ENCODE measurements at places on chromosomes 1 and 21.

- no peak for DNase-seq
These were observed 12.4 kb downstream of the PSEN2 start for GRCh38 chr1:226882631-226883409.

DNA sequence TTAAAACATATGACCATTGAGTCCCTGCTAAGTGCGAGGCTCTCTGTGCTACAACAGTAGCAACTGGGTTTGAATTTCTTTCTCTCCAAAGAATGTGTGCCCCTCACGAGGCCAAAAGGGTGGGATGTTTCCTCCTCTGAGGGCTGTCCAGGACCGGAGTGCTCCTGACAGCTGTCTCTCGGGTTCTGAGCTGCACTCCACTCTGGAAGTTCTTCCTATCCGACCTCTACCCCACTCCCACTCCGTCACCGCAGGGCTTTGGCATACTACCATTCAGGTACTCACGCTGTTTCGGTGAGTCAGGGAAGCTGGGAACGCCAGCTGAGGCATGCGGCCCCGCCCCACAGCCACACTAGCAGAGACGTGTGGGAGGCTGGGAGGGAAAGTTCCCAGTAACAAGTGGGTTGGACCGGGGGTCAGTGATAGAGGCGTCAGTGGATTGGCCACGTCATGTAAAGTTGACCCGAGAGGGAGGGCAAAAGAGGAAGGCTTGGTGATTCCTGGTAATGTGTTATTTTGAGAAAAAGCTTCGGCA is 705 bp upstream of the SLC50A1 start:
- DNase-seq: peak; percentile 96

DNA sequence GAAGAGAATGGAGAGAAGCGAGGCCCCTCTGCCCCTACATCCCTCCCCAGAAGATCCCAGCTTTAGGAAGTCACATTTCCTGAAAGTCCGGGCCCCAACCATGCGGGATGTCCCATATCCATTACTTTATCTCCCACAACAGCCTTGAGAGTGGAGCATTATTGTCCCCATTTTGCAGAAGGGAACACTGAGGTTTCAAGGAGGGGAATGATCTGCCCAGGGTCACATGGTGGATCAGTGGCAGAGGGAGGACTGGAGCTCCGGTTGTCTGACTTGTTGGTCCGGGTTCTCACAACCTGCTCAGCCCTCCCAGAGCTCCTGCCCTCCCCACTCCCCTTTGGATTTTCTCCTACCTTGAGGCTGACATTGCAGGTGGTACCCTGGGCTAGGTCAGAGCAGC is 2.2 kb upstream of the CRYBG2 start:
- no peak for DNase-seq

DNA sequence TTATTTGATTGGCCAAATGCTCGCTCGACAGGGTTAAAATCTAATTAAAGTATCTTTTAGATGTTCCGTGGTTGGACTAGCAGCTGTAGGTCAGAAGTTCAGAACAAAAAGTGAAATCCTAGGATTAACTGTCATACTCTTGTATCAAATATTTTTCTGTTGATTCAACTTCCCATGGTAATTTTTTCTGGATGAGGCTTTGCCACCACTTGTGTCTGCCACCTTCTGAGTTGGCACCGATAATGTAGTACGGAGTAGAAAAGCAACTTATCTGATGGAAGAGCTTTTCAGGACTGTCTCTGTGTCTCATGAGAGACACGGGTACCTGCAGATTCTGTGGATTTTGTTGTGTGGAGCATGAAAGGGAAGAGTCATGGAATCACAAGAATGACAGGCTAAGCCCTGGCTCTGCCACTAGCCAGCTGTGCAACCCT is 44.6 kb upstream of the CNN3 start:
- peak; percentile 86 for DNase-seq

DNA sequence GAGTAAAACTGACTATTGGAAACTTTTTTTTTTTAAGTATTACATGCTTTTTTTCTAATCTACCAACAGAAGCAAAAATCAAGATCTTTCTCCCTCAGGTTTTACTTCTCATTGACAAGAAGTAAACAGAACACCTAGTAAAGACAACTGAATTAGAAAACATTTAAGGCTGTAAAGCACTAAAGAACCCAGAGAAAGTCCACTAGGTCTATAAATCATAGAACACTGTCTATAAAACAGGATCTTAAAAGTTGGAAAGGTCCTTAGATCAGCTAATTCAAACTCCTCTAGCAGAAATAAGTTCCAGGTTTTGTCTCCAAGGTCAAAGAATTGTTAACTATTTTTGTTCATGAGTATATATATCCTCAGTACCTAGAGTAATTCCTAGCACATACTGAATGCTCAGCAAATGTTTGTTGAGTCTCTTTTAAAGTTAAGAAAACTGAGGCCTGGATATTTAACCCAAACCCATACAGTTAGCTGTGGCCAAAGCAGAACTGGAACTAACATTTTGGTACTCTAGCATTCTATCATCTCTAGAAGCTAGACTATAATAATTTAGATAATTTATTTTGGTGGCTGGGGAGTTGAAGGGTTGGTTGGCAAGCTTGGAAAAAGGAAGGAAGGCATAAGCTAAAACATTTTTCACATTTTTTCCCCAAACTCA is 3.0 kb downstream of the EPS15 start:
- DNase-seq: no peak

DNA sequence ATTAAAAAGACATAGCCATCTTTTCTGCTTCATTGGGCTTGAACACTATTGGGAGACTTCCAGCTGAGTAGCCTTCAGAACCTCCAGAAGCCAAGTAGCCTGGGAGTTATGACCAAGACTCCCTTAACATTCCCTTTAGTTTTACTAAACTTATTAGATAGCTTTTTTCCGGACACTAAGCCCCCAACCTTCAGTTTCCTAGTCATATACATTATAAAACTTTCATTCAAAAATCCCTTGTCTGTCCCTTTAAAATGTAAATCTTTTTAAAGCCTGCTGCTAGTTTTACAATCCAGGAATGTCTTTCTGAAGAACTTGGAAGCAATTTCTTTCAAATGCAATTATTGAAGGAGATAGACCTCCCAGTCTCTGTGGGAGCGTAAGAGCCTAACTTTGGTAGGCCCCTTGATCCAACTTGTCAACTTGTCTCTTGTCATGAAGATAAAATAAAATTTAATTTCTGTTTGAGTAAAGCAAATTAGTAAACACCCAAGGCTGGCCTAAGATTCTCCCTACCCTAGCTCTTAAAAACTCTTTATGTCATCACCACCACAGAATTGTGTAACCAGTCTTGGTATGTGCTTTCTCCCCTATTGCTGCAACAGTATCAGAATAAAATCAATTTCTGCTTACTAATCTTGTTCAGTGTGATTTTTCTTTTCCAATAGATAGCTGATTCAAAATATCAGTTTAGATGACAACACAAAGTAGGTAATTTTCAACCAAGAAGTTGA is 796.2 kb downstream of the PLA2G4A start:
- no peak for DNase-seq

DNA sequence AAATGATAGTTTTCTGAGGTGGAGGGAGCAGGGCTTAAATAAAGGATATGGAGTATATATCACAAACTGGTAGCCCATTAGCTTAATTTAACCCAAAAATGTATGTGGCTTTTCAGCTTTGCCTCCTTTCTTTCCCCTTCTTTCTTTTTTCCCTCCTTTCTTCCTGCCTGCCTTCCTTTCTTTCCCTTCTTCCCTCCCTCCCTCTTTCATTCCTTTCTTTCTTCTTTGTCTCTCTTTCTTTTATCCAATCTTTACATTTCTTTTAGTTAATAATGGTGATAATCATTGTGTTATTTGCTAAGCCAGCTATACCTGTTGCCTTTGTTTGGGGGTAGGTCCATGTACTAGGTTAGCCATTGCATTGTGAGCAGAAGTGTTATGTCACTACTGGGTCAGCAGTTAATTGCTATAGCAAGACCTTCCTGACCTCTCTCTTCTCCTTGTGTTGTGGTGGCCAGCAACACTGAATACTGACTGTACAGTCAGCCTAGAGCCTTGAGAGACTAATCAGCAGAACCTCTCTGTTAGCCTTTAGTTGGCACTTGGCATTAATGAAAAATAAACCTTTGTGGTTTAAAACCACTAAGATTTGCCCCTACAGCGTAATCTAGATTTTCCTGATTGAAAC is 5.1 kb downstream of the GORAB start:
- DNase-seq: no peak

DNA sequence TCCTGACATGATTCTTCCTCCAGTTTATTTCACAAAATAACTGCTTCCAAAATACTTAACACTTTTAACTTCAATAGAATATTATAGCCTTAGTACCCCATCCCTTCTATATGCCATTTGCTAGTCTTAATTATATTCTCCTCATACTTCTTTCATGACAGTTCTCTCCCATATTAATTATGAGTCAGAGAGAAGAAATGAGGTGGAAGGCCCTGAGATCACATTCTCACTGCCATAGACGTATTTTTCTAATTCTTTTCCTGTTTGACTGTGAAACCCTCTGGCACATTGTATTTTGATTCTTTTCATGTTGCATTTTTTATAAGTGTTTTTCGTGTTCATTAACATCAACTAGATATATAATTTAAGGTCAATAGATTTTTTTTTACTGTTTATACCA is 88.4 kb downstream of the GTF2B start:
- peak; percentile 40 for DNase-seq

DNA sequence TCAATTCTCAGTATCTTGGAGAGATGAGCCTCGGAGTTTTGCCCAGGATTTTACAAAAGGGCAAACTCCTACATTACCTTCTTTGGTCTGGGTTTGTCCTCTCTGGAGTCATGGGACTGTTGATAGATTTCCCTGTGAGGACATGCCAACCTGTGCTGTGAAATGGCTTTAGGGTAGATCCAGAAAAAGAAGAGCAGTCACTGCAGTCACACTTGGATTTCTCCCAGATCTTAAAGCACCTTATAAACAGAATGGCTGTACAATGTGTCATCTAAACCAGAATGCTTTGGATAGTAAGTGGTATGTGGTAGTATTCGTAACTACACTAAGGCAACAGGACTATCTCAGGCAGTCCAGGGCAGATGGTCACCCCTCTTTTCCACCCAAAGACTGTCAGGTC is 1.9 kb upstream of the CSRP1 start:
- DNase-seq: peak; percentile 50

DNA sequence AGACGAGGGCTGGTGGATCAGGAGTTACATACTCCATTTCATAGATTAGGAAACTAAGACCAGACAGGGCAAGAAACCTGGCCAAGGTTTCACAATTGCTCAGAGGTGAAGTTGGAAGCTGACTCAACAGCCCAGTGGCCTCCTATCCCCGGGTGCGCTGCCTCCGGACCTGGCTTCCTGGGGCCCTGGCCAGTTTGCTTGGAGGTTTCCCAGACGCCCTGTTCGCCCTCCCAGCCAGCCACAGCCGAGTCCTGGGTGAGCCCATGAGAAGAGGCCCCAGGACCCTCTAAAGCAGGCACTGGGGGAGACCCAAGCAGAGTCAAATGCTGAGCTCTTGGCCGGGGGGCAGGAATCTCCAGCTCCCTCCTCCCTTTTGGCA is 180.1 kb downstream of the ZBTB18 start:
- no peak for DNase-seq

- DNase-seq: no peak
These were observed 441.0 kb upstream of the PRMT6 start for GRCh38 chr1:106615473-106615872.

- no peak for DNase-seq
These were observed 231.8 kb downstream of the KCNH1 start for GRCh38 chr1:210901981-210902770.

GRCh38 chr1:93738075-93738622 is 56.5 kb upstream of the BCAR3 start:
- peak; percentile 96 for DNase-seq

GRCh38 chr21:35681946-35682345 is 378.4 kb downstream of the SETD4 start:
- no peak for DNase-seq

DNA sequence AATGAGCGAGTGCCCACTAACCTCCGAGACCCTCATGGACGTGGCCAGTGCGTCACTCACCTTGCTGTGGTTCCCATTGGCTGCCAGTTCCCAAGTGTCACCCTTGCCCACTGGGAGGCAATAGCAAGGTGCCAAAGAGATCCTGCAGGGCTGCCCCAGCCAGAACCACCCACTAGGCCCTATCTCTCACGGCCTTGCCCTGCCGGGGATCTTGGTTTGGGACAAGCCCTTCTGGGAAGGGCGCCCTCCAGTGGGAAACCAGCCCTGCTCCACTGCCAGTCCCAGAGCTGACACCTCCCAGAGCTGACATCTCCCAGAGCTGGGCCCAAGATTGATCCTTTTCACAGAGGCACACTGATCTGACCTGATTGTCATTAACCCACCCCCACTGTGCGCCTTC is 2.1 kb upstream of the SELENON start:
- no peak for DNase-seq

DNA sequence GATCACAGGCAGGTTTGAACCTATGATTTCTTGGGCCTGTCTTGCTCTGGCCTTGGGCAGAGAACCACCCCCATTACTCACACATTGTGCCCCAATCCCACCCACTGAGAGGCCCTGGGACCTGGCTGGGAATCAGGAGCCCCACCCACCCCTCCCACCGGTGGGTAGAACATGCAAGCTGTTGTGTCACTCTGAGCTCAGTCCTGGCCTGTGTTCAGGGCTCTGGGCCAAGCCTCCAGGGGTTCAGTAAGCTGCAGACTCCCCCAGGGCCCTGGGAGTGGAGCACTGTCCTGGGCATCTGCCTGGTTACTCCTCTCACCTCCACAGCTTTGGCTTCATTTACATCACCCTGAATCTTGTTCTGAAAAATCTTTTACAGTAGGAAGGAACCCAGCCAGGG is 270.5 kb downstream of the RRAGC start:
- no peak for DNase-seq

DNA sequence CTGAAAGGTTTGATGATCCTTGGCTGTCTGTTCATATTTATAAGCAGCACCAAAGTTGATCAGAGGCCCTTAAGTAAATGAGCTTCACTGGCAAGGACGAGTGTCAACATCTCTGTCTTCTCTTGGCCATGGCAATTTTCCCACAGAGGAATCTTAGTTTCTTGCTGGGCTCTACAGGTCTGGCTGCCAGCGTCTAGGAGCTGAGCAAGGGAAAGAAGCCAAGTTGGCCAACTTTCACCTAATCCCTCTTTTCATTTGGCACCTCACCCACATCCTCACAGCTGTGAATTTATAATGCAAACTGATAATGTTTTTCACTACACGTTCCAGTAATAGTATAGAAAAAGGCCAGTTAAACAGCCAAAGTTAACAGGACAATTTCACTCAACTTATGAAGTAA is 99.0 kb upstream of the LBR start:
- no peak for DNase-seq

DNA sequence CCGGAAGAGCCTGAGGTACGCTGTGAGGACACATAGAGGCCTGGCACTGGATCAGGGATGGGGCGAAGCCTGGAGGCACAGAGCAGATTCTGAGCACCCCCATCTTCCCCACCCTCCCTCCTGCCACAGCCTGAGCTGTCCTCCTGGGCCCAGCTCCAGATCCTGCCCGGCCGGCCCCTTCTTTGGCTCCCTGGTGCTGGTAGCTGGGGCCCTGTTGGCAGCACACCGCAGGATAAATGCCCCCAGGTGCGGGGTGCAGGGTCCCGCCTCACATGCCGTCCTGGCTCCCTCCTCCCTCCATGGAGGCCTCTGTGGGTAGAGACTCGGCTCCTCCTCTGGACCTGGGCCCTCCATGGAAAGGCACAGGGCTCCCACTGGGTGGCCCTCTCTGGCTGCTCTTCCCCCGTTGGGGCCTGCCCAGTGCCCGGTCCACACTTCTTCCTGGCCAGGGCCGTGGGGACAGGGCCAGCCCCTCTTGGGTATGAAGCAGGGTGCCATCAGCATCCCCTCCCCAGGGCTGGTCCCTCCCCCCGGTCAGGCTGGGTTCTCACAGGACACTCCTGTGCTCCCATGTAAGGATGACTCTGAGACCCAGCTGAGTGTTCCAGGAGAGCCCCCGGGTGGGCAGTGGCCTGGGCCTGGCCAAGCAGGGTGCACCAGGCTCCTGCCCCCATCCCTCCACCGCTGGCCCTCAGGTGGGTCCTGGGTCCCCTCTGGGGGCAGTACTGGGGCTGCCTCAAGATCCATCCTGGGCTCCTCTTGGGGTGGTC is 1.1 kb upstream of the OBSCN start:
- DNase-seq: no peak
